Transverse colon (tissue), 4 donors: ENCODE measurements at places on chromosomes 5 and 9. TPM values are rescaled to one million over a fixed set of nuclear protein-coding genes. Genes with fewer than 3 reads are reported as not detected.

The PTCH1 gene
- total RNA-seq = 28.5 TPM

The IFNB1 gene
- total RNA-seq = not detected

The OR1J2 gene
- total RNA-seq = not detected

The FAM151B gene
- 1.1 TPM for total RNA-seq

The PCDHGA5 gene
- 2.5 TPM for total RNA-seq

DNA sequence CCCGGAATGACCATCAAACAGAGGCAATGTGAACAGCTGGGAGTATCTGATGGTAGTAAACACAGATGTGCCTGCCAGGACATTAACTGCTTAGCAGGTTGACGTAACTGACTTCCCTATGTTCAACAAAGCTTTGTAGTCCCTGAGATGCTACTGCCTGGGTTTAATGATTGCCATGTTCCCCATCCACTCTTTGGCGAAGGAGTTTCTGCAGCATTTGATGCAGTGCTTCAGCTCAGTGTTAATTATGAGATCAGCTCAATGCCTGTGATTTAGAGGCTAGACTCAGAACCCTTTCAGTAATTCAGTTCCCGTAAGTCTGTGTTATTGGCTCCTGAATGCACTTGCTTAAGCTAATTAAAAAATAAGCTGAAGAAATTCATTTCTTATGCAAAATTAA, 547.3 kb upstream of the ZNF608 start:
- no peak overlapping the region for H3K4me3 ChIP-seq
- no peak for DNase-seq
- no peaks in the 10 kb centered on the region for H3K36me3 ChIP-seq
- H3K4me1 ChIP-seq = no peaks in the 10 kb centered on the region
- H3K27ac ChIP-seq = no peak overlapping the region

DNA sequence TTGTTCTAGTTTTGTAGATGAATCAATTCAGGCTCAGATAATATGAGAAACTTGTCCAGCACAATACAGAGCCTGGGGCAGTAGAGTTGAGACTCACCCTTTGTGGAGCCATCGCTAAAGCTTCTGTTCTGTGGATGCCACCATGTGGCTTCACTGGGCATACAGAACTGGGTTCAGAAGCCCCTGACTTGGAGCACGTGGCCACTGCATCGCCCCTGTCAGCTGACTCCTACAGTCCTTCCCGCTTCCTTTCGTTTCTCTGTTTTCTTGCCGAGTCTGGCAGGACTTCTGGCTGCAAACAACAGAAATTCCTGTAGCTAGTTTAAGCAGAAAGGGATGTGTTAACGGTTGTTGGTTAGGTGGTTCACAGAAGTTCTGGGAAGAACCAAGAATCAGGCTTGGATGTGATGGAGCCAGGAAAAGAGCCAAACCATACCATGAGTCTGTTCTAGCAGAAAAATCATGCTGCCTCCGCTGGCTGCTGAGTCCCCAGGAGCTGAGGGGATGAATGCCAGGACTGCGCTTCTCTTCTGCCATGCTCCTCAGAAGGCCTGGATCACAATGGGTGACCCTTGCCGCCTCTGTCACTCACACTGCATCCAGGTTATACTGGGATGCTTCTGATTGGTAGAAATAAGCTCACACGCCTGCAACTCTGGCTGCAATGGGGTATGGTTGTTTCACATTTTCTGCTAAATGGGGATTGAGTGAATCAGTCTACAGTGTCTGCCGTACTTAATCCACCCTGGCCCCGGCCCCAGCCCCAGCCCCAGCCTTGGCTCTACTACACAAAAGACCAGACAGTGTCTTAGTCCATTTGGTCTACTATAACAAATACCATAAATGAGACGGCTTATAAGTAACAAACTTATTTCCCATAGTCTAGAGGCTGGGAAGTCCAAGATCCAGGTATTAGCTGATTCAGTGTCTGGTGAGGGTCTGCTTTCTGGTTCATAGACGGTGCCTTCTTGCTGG, 262.5 kb downstream of the GOLPH3 start:
- H3K4me3 ChIP-seq = no peak overlapping the region
- no peaks in the 10 kb centered on the region for H3K27me3 ChIP-seq
- H3K27ac ChIP-seq = no peak overlapping the region
- H3K36me3 ChIP-seq = no peaks in the 10 kb centered on the region

- H3K4me1 ChIP-seq = no peaks in the 10 kb centered on the region
- H3K27me3 ChIP-seq = no peaks in the 10 kb centered on the region
- no peak for DNase-seq
Observed at GRCh38 chr5:882253-883183, 10.1 kb downstream of the BRD9 start.

- no peak overlapping the region for H3K27ac ChIP-seq
- H3K4me1 ChIP-seq = no peaks in the 10 kb centered on the region
- no peaks in the 10 kb centered on the region for H3K36me3 ChIP-seq
- no peak overlapping the region for H3K4me3 ChIP-seq
Observed at GRCh38 chr9:78973907-78974306, 597.9 kb upstream of the TLE4 start.

GRCh38 chr5:54404568-54404967, 50.9 kb upstream of the HSPB3 start:
- no peaks in the 10 kb centered on the region for H3K4me1 ChIP-seq
- H3K4me3 ChIP-seq = no peak overlapping the region
- no peaks in the 10 kb centered on the region for H3K36me3 ChIP-seq
- H3K27me3 ChIP-seq = no peaks in the 10 kb centered on the region

DNA sequence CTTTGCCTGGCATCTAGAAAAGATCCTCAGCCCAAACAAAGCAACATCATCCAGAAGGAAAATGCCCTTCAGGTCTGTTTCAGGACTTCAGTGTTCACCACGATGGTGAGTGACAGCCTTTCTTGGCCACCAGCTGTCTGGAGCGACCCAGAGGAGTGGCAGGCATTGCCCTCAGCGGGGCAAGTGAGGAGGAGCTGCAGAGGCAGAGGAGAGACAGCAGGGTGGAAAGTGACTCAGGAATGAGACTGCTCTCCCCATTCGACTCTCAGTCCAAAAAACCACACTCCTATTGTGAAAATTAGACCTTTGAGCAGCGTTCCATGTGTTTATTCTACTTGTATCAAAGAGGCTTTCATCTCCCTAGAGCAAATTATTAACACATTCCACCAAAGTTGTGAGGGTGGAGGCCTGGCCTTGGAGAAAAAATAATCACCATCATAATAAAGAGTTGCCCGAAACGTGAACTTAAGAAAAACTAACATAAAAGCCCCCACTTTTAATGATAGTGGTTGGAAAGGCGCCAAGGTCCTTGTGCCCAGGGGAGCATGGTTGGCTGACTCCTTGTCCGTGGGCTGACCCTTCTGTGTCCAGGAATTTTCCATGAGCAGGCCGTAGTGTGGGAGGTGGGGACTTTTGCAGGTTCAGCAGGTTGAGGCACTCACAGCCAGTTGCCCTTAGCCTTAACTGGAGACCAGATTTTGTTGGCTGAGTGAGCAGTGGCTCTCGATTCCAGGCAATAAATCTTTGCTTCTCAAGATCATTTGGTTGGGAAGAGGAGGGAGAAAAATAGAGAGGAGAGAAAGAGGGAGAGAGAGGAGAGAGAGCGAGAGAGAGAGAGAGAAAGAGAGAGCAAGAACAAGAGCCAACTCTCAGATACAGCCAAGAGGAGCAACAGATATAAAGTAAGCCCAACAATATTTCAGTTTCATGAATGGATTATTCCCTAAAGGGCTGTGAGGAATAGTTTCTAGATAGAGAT, 125.9 kb upstream of the ANKRD55 start:
- DNase-seq = no peak
- H3K4me1 ChIP-seq = peaks cover 3% of the 10 kb centered on the region
- no peak overlapping the region for H3K27ac ChIP-seq
- H3K4me3 ChIP-seq = no peak overlapping the region
- H3K27me3 ChIP-seq = no peaks in the 10 kb centered on the region

DNA sequence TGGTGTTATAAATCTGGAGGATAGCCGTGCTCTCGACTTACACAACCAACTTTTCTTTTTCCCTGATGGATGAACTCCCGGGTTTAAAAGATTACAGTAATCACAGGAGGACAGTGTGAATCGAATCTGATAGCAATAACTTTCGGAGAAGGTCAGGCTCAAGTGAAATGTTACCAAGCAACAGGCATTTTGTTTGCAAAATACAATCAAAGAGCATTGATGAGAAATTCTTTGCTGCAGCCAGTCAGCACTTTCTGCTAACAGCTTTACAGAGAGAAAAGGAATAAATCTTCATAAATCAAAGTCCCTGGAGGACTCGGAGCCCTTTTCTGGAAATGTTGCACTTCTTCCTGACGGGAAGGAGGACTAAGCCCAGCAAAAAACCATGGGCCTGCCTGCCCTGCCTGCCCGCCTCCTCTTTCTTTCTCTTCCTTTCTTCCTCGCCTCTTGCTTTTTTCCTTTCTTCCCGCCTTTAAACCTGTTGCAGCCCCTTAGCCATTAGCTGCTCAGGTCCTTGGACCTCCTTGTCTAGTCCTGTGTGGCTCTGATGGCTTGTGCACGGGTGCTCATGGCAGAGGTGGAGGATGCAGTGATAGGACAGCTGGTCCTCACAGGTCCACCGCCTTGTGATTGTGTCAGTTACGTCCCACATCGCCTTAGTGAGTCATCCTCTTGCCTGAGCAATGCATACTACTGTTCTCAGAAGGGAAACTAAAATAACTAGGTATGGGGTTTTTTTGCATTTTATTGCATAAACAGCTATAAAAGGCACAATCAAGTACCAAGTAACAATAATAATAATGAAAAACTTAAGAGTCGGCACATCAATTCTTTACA, 6.2 kb downstream of the DMRT3 start:
- DNase-seq = no peak
- H3K36me3 ChIP-seq = no peaks in the 10 kb centered on the region
- H3K4me3 ChIP-seq = no peak overlapping the region
- no peak overlapping the region for H3K27ac ChIP-seq
- H3K4me1 ChIP-seq = no peaks in the 10 kb centered on the region

DNA sequence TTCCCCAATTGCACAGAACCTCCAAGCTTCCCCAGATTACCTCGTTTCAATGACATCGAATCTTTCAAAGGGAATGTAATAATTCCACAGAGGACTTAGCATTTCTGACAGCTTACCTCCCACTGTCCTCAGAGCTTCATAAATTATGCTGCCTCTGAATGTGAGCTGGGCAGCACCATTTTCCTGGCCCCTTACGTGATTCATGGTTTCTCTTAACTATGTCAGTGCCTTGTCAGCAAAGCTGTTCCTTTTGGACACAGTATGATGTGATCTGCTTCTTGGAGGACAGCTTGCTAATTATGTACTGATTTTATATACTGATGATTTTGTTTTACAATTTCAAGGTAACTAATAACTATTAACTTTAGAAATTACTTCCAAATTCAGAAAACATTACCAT, 27.7 kb upstream of the SSBP2 start:
- peaks cover 19% of the 10 kb centered on the region for H3K4me1 ChIP-seq
- no peaks in the 10 kb centered on the region for H3K36me3 ChIP-seq
- DNase-seq = no peak

- H3K36me3 ChIP-seq = no peaks in the 10 kb centered on the region
- H3K27me3 ChIP-seq = no peaks in the 10 kb centered on the region
- no peak overlapping the region for H3K4me3 ChIP-seq
- no peak for DNase-seq
- no peaks in the 10 kb centered on the region for H3K4me1 ChIP-seq
Observed at GRCh38 chr5:159427180-159428012, 97.1 kb upstream of the IL12B start.

GRCh38 chr9:93731963-93732362, 155.6 kb downstream of the PHF2 start:
- H3K4me3 ChIP-seq = no peak overlapping the region
- H3K4me1 ChIP-seq = no peaks in the 10 kb centered on the region
- no peak for DNase-seq
- no peak overlapping the region for H3K27ac ChIP-seq

- H3K27me3 ChIP-seq = no peaks in the 10 kb centered on the region
- peaks cover 17% of the 10 kb centered on the region for H3K4me1 ChIP-seq
- H3K36me3 ChIP-seq = no peaks in the 10 kb centered on the region
- H3K4me3 ChIP-seq = no peak overlapping the region
- no peak overlapping the region for H3K27ac ChIP-seq
- no peak for DNase-seq
Observed at GRCh38 chr9:129632460-129632859, 6.5 kb downstream of the NTMT1 start.

GRCh38 chr9:128683340-128684064, 5.5 kb upstream of the SET start:
- H3K4me1 ChIP-seq = peaks cover 38% of the 10 kb centered on the region
- peak; percentile 77 for DNase-seq
- peak overlapping the region; percentile 87 for H3K27ac ChIP-seq
- peak overlapping the region; percentile 57 for H3K4me3 ChIP-seq
- no peaks in the 10 kb centered on the region for H3K27me3 ChIP-seq
- H3K36me3 ChIP-seq = no peaks in the 10 kb centered on the region

- no peak overlapping the region for H3K27ac ChIP-seq
- no peaks in the 10 kb centered on the region for H3K4me1 ChIP-seq
- H3K27me3 ChIP-seq = no peaks in the 10 kb centered on the region
- H3K36me3 ChIP-seq = no peaks in the 10 kb centered on the region
Observed at GRCh38 chr5:95711501-95712346, 19.4 kb upstream of the RHOBTB3 start.

DNA sequence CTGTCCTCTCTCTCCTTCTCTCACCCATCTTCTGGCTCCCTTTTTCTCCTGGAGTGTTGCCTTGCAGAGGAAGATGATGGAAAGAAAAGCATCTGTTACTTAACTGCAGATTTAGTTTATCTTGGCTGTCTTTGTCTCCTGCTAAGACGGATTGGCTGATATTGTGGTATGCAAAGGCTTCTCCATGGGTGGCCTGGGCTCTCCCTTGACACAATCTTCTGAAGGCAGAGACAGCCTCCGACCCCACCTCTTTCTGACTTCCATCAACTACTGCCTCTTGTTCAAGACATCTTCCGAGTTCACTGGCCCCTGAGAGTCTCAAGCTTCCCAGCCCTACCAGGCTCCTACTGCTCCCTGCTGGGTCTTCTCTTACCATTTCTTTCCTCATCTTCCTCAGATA, 403.7 kb downstream of the LRRC70 start:
- no peaks in the 10 kb centered on the region for H3K27me3 ChIP-seq
- no peaks in the 10 kb centered on the region for H3K36me3 ChIP-seq
- no peaks in the 10 kb centered on the region for H3K4me1 ChIP-seq

DNA sequence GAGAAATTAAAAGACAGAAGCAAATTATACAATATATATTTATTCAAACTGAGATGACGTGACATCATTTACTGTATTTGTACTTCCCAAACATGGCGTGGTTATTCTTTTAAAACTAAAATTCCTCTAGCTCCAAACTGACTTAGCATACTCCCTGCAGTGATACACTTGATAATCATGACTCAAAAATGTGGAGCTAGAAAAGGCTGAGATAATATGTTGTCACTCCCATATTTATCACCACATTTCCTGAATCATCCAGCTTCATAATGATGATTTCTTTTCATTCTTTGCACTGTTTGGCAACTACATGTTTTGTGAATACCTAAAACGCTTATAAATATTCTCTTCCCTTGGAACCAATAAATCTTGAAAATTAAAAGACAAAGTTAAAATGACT, 341.0 kb downstream of the EBF1 start:
- H3K4me3 ChIP-seq = no peak overlapping the region
- no peak overlapping the region for H3K27ac ChIP-seq
- H3K4me1 ChIP-seq = no peaks in the 10 kb centered on the region
- no peak for DNase-seq
- peaks cover 3% of the 10 kb centered on the region for H3K27me3 ChIP-seq

DNA sequence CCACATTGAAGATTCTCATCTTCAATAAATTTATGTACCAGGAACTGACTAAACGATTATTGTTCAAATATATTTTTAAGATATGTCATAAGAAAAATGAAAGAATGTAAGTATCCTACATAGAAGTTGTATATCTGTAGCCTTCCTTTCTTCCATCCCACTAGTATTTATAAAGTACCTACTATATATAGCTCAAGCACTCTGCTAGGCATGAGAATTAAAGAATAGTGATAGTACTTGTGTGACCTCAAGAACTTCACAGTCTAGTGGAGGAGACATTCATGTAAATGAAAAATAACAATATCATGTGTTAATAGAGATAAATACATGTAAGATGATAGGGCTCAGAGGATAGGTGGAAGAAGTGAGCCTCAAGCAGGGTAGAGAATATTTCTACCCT, 201.0 kb upstream of the HMHB1 start:
- no peak overlapping the region for H3K4me3 ChIP-seq
- H3K27ac ChIP-seq = no peak overlapping the region
- no peaks in the 10 kb centered on the region for H3K27me3 ChIP-seq
- no peak for DNase-seq
